ENCODE measurements at places on chromosomes 5 and 9.

DNA sequence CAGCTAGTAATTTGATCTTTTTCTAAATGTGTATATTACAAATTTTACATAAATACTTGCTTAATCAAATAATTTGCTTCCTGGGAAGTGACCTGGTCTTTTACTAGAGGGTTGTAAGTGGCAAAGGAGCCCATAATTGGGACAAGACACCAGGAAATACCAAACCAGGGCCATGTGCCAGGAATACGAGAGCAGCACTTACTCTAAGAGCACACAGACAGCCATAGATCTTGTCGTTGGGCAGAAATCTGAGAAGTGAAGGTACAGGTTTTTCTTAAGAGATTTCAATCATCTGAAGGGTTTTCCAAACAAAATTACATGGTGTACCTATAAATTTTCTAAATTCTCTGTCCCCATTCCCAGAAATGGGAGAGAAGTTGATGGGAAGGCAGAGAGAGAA lies 179.3 kb downstream of the HINT1 start:
- DNase-seq = no peak

DNA sequence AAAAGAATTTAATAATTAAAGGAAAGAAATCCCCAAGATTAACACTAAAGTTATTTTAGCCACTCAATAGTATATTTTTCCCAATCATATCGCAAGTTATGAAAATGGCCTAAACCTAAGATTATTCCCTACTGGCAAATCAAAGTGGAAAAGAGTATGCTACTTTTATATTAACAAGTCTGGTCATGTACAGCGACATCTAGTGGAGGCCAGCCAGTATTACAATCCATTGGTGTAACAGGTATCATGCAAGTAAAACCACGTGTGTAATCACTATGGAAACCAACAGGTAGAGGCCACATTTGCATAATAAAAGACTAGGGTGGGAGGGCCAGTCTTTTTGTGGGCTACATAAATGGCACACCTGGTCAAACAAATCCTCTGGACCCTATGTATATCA lies 976.4 kb upstream of the CDH9 start:
- DNase-seq = peak; percentile 61

- DNase-seq = no peak
Measured at GRCh38 chr5:20601678-20602100, 613.7 kb upstream of the CDH18 start.

- DNase-seq = no peak
Measured at GRCh38 chr5:82352146-82352791, 74.1 kb upstream of the RPS23 start.

DNA sequence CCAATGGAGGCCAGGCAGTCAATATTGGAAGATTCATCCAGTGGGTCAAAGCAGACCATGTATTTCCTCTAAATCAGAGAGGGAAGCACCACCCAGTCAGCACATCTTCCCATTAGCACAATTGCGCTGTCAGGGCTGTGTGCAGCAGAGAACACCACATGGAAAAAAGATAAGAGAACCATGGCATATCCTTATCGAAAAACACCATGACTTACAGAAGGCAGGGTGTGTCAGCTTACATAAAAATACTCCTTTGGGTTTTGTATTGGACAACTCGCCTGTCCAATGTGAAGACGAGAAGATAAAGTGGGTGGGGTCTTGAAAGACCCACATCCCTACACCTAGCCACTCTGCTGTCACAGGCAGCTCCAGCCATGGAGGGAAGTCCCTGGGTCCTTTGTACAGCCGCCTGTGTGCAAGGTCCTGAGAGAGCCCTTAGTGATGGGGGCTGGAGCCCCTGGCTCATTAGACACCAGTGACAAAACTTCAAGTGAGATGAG lies 71.9 kb upstream of the SPATA31E1 start:
- DNase-seq = no peak

GRCh38 chr5:150078802-150079689 lies 7.3 kb downstream of the CSF1R start:
- no peak for DNase-seq

DNA sequence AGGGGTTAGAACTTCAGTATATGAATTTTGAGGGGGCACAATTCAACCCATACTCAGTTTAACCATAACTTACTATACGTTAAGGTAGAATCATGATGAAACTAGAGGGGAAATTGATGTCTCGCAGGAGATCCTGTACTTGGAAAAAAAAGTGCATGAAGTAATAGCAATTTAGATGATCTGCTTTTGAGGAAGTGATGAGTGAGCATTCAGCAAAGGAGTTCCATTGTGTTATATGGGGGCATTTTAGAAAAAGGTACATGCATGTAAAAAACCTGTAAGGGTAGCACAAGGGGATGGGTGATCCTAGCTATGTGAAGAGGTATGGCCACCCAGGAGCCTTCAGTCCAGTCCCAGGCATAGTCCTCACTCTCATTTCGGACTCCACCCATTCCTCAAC lies 14.8 kb upstream of the TMC1 start:
- no peak for DNase-seq

- no peak for DNase-seq
Measured at GRCh38 chr5:176652136-176652535, 4.9 kb downstream of the TSPAN17 start.

DNA sequence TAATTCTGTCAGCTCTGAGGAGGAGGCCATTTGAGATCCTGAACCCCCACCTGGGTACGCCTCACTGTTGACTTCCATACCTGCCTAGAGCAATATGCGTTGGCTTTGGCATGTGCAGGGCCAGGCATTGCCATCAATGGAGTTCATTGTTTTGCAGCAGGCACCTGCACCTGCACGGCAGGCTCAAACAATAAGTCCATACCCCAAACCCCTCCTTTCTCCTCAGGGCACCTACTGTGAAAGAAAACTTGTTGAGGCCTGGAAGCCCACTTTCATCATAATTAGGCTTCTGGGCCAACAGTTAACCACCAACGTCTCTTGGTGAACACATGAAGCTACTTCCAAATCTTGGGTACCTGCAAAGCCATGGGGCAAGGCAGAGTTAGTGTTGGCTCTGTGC lies 238.7 kb downstream of the NFIB start:
- no peak for DNase-seq

- DNase-seq = peak; percentile 25
Measured at GRCh38 chr5:7391814-7392692, 3.9 kb upstream of the ADCY2 start.

DNA sequence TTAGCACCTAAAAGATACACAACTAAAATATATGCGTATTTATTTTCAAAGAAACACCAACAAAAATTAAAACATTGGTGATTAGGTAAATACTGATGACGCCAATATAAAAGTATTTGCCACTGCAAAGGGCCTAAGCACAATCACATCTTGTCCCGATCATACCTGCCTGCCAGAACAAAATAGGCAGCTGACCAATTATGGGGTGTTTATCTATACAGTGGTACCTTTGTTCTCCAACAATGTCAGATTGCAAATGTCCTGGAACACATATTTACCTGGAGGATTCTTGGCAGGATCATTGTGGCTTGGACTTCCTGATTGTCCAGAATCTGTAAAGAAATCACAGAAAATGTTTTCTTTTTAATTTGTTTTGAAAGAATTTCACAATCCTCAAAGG lies 134.5 kb downstream of the NFIB start:
- DNase-seq = no peak

DNA sequence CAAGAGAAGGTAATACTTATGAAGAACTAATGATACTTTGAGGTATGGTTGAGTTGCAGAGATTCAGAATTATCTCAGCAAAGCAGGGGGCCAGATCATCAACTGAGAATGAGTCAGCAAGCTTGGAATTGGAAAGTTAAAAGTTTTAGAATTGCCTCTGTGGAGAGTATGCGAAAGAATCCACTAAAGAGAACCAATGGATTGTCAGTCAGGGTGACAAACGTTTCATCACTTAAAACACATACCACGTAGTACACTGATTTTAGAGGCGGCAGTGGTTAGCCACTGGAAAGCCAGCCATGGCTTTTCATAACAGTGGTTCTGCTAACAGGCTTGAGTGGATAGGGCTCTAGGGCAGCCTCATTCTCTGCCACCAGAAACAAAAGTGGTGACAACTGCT lies 30.7 kb downstream of the AOPEP start:
- no peak for DNase-seq

GRCh38 chr5:91079037-91079436 lies 304.1 kb downstream of the ARRDC3 start:
- DNase-seq = no peak

- DNase-seq = no peak
Measured at GRCh38 chr5:72588640-72589039, 81.4 kb upstream of the ZNF366 start.

Data from MM.1S (cell line).